ENCODE measurements at places on chromosomes 5 and 9. TPM values are rescaled to one million over a fixed set of nuclear protein-coding genes. Genes with fewer than 3 reads are reported as not detected.

DNA sequence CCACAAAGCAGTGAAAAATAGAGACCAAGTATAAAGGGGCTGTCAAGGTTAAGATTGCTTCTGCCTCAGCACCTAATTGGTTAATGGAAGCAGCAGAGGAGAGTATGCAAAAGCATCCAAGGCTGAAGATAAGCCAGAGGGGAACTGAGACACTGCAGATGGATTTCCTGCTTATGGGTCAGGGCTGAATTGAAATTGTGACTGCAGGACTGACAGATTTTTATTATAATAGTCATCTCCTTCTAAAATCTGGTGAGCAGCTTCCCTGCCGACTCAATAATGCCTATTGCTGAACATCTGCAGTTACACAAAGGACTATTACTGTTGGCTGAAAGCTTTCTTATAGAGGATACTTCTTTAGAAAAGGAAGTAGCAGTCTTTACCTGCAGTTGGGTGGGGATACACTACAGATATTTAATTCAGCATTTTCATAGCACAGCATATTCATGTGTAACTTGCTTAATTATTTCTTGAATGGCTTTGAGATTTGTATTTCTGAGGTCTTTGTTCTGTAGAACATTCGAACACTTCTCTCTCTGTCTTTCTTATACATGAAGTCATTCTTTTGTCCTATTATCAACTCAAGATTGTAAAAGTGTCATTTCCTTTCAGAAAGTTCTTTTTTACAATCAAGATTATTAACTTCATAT lies 363.0 kb upstream of the RIOK2 start:
- no peak for DNase-seq

GRCh38 chr5:14405706-14406553 lies 175.7 kb upstream of the OTULINL start:
- no peak for DNase-seq

DNA sequence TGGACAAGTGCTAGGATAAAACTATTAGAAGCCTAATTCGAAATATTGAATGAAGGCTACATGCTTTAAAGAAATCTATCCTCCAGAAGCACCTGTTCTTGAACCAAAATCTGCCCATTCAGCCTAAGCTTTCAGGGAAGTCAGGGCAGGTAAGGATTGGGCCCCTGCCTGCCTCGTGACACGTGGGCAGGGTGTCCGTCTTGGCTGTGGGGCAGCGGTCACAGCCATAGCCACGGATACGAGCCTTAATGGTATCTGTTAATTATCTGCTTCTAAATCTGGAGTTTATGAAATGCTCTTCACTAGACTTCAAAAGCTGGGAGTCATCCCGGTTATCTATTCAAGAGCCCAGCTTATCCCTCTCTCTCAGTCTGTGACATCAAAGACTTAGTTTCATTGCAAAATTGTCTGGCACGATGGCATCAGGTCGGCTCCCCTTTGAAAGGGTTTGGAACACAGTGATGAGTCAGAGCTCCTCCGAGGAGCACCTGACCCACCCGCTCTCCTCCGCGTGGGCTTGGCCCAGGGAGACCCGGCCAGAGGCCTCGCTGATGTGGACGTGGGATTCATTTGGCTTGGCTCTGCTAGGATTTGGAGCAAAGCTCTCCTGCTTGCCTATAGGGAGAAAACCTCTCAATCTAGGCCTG lies 135.9 kb downstream of the MACROH2A1 start:
- no peak for DNase-seq

DNA sequence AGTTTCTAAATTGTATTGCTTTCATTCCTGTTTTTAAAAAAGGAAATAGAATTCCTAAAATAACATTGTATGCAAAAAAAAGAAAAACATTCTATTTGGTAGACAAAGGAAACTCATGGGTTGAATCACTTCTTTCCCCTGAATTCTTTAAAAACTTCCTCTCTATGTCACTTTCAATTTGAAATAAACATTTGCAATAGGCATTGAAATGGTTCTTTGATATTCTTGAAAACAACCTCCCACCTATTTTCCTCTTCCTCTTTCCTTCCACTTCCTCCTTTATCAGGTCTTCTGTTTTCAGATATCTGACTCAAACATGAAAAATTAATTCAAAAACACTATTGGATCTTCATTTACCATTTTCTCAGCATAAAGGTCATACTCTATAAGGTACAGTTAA lies 442.0 kb upstream of the MEF2C start:
- DNase-seq = no peak

DNA sequence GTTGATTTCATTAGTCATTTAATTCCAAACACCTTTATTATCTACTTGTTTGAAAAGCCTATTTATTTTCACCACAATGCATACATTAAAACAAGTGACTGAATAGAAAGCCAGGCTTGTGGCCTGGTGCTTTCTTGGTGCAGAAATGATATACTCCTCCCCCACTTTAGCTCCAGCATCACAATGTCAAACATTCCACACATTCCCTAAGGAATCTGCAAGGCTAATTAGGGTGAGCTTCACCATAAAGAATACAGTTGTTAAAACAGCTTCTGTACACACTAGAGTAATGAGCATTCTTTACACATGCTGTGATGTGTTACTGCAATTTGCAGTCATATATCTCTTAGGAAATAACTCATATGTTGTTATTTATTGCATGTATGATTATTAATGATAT lies 705.7 kb downstream of the CETN3 start:
- DNase-seq = no peak

DNA sequence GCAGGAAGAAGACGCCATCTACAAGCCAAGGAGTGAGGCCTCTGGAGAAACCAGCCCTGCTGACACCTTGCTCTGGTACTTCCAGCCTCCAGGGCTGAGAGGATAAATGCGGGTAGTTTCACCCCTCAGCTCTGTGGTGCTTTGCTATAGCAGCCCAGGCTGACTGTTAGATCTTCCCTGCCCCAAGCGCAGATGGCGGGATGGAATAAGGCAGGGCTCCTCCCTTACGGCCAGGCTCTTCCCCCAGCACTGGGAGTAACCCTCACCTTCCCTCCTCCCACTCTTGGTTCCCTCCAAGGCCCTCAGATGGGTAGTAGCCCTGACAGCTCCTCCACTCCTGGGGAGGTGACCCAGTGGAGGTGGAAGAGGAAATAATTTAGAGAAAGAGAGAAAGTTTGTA lies 285.1 kb downstream of the GADD45G start:
- peak; percentile 35 for DNase-seq

- DNase-seq = no peak
Measured at GRCh38 chr5:133489632-133490031, 122.7 kb downstream of the FSTL4 start.

DNA sequence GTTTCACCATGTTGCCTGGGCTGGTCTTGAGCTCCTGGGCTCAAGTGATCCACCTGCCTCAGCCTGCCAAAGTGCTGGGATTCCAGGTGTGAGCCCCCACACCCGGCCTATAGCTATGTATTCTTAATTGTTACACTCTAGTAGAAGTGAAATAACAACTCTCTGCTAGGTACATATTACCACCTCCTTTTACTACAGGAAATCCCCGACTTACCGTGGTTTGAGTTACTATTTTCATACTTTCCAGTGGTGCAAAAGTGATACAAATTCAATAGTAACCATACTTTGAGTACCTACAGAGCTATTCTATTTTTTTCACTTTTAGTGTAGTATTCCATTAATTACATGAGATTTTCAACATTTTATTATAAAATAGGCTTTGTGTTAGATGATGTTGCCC lies 719 bp downstream of the ARL14EPL start:
- no peak for DNase-seq

DNA sequence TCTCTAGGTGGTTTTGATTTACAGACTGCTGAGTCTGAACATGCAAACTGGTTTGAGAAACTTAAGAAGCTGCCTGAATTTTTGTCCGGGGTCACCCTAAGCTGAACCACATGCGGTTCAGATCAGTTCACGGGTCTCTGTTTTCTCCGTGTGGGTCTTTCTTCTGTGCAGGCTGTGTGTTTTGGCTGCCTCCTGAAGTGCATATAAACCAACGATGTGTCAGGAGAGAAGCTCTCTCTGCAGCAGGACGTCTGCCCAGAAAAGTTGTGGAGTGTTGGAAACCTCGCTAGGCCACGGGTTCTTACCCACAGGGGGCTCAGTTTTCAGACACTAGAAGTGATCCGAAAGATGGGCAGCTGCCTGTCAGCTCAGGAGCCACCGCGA lies 364.2 kb downstream of the IRX2 start:
- DNase-seq = no peak

GRCh38 chr5:67983251-67984110 lies 232.1 kb upstream of the PIK3R1 start:
- DNase-seq = no peak

DNA sequence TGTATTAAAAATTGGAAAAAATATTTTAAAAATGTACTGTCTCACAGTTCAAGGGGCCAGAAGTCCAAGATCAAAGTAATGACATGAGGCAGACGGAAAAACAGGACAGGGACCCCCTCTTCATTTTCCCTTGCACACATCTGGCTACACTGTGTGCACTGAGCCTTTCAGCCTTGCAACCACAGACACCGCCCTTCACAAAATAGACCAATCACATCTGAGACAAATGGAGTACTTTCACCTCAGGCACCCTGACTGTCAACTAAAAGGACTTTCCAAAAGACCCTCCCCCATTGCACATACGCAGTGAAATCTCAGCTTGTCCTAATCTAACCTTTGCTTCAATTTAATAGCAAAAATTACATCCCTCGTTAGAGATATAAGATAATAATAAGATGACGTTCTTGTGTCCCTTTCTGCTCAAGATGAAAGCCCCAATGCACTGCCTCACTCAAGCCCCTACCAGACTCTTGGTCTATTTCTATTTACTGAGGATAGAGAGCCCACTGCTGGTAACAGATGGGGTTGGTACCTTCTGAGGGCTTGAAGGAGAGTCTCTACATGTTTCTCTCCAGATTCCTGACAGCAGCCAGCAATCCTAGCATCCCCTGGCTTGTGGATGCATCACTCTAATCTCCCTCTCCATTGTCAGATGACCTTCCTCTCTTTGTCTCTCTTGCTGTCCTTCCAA lies 514.8 kb upstream of the ADAMTS16 start:
- no peak for DNase-seq

- DNase-seq = peak; percentile 87
Measured at GRCh38 chr9:129886226-129887174, 51.2 kb downstream of the USP20 start.

DNA sequence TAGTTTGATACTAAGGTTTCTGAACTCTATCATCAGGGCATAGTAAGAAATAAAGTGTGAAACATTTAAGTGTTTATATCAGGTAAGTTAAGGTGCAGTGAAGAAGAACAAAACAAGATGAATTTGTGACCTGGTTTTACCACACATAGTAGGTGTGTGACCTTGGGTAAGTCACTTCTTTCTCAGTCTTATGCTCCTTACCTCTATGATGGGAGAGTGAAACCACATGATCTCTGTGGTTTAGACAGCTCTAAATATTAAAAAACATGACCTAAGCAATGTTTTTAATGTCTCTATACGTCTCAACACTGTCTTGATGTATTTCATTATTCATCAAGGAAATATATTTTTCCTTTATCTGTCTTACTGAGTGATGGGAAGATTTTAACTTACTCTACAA lies 629.6 kb upstream of the DMAC1 start:
- no peak for DNase-seq

GRCh38 chr5:6404129-6404528 lies 25.8 kb upstream of the MED10 start:
- no peak for DNase-seq

DNA sequence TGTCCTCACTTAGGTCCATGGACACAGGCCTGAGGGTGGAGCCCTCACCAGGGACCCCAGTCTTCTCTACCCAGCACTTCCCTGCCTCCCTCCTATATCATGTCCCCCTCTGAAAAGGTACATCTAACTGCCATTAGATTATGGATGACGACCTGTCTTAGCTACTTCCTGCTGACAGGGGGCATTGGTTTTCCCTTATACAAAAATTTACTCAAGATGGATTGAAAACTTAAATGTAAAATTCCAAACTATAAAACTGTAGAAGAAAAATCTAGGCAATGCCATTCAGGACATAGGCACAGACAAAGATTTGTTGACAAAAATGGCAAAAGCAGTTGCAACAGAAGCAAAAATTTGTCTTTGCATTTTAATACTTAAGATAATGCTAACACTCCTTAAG lies 623.2 kb upstream of the FAM174A start:
- DNase-seq = no peak

DNA sequence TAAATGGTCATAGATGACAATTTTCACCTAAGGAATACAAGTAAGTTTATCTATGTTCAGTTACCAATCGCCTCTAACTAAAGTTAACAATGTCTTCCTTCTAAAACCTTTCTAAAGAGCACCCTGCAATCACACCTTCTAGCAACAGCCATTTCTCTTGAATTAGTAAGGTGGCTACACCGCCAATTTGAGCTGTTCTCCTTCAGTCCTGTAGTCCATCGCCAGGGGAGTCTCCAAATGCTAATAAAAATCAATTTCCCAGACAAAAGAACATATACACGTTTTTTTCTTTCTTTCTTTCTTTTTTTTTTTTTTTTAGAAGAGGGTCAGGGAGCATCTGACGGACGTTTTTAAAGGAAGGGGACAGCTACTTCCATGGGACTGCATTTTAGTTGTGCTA lies 729 bp upstream of the RORB start:
- DNase-seq = no peak

DNA sequence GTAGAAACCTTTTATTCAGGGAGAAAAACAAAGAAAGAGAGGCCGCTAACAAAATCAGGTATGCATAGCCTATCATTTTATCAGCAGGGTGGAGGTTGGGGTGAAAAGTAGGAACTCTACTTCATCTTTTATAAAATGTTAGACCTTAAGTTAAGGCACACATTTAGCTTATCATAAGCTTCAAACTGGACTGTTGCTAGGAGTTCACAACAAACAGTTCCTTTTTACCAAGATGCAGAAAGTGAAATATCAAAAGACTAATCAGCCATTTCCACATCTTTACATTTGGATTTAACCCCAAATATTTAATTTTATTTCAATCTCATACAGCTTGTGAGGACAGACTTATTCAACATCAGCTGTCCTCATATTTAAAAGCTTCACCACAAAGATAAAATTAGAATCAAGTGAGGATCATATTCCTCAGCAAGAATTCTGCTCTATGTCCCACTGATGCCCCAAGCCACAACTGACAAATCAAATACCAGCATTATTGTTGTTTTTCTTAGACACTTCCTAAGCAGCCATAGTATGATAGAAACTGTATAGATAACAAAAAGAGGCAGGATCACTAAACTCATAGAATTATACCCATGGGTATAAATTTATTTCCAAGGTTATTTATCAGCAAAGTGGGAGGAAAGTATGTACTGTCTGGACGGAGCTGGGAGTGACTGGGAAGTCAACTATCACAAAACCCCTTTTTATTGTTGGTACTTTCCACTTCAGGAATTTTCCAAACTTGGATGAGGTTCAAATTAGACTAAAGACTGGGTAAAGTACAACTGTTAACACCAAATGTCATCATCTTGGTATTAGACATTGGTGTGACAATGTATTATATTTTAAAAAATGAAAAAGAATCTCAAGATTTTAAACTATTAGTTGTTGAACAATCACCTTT lies 29.9 kb upstream of the MYOT start:
- no peak for DNase-seq

- DNase-seq = no peak
Measured at GRCh38 chr5:172878585-172878932, 44.5 kb downstream of the ERGIC1 start.

Gene PCDHGA8
- not detected for total RNA-seq

Gene PKN3
- 1.3 TPM for total RNA-seq

Gene AGTPBP1
- 58.4 TPM for total RNA-seq

Gene PLAC8L1
- total RNA-seq = not detected

Gene ENTPD2
- total RNA-seq = not detected

Gene STK32A
- not detected for total RNA-seq

Gene RNF224
- total RNA-seq = not detected

Gene GFI1B
- not detected for total RNA-seq

Gene CNTRL
- 30.8 TPM for total RNA-seq

Gene TMEM252
- not detected for total RNA-seq

Gene AOPEP
- 5.2 TPM for total RNA-seq

Measured in CD8-positive, alpha-beta T cell (primary cell).